Left ventricle myocardium superior (tissue), 1 donor: ENCODE measurements at places on chromosomes 2 and 18. TPM values are rescaled to one million over a fixed set of nuclear protein-coding genes. Genes with fewer than 3 reads are reported as not detected.

DSG1 gene
- total RNA-seq, result 0.77 TPM

GPAT2 gene
- 5.5 TPM for total RNA-seq

DNA sequence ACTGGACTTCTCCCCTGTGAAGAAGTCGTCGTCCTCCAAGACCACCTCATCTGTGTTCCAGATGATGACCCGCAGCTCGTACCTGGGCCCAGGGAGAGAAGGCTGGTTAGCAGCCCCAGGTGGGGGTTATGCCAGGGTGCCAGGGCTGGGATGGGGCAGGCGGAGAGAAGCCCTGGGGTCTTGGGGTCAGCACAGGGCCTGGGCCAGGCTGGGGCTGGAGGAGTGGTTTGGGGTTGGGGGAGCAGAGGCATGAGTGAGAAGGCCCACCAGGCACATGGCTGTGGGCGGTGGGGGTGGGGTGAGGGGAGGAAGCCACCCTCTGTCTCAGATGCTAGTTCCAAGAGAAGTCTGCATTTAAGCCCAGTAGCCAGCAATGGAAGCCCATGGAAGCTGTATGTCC lies 15.8 kb downstream of the OTOF start:
- no peak for DNase-seq

DNA sequence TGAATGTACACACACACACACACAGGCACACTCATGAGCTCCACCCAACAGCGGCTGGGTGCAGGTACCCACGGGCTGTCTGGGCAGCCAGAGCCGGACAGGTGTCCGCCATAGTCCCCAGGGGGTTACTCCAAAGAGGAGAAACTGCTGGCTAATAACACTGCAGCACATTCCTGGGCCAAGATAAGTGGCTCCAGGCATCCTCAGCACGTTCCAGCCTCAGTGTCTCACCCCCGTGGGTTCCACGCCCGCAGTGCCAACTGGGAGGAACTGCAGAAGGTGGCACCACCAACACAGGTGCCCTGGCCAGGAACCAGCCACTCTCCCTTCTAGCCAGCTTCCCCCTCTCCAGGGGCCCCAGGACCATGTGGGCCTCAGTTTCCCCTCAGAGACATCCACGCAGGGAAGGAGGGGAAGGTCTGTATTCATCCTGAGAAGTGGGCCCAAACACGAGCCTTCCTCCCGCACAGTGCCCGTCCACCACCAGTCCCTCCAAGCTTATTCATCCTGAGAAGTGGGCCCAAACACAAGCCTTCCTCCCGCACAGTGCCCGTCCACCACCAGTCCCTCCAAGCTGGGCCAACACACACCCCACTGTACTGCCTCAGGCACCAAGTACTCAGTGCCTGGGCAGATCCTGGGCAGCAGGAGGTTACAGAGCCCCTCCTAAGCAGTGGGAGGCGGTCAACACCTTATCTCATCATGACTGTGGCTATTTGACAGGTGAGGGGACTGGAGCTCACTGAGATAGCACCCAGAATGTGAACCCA lies 47.6 kb downstream of the TNS1 start:
- DNase-seq, result no peak

GRCh38 chr18:57794951-57795728 lies 8.0 kb downstream of the ATP8B1 start:
- no peak for DNase-seq

- DNase-seq, result peak; percentile 80
Observed at GRCh38 chr18:34659579-34660517, 50.2 kb upstream of the DTNA start.

- DNase-seq, result no peak
Observed at GRCh38 chr2:239343460-239343859, 57.4 kb downstream of the HDAC4 start.

DNA sequence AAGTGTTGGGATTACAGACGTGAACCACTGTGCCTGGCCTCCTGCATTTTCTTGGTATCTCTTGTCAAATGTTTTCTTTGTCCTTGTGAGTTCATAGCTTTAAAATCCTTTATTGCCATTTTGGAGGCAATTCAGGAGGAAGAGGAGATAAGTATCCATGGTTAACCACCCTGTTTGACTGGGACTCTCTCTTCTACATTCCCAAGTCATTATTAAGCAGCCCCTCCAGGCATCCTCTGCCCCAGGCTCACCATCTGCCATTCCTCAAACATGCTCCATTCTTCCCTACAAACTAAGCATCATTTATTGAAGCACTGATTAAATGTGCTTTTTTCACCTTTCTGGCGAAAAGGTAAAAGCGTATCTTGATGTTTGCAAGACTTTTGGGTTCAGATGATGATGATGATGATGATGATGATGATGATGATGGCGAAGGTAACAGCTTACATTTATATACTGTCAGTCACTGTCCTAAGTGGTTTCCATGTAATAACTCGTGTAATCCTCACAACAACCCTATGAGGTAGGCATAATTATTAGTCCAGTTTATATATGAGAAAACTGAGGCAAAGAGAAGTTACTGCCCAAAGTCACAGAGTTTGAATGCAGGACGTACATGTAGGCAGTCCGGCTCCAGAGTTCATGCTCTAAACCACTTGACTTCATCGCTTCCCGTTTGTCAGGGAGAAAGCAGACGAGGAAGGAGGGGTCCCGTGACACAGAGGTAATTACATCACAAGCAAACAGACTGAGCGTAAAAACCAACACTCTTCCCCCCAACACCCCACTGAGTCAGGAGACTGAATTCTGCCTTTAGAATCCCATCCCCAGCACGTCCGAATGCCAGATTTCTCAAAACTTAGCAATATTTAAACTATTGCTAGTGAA lies 69.7 kb upstream of the ACKR3 start:
- DNase-seq, result no peak

DNA sequence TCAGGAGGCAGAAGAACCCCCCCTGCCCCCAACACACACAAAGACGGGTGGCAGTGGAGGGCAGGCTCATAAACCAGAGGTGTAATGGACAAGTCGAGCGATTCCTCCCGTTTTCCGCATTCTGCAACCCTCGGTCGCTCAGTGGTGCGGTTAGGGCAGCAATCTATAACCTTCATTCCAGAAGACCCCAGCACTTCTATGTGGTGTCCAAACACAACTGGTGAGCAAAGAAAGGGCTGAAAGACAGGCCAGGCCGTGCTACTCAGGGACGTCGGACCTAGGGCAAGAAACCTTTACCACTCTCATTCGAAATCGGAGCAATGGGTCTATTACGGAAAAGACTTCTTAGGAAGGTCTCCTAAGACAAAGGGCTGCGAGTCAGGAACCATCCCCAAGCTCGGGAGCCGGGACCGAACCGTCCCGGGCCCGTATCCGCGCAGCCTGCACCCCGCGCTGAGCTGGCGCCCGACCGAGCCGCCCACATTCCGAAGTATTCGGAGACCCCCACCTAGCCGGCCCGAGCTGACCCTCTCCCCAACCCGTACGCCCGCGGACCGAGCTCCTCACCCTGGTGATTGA lies 568 bp downstream of the ARL5A start:
- peak; percentile 27 for DNase-seq
